Hair follicle dermal papilla cell (primary cell): ENCODE measurements at places on chromosomes 12 and 14. TPM values are rescaled to one million over a fixed set of nuclear protein-coding genes. Genes with fewer than 3 reads are reported as not detected.

Gene KRT83
- total RNA-seq, result not detected in 2 replicates

Gene MLF2
- 171 and 183 TPM in 2 replicates for total RNA-seq

Gene KLRG1
- total RNA-seq, result 0.61 and 1.1 TPM in 2 replicates

Gene TAS2R9
- not detected in 2 replicates for total RNA-seq

Gene PDZRN4
- not detected in 2 replicates for total RNA-seq

Gene PTPRB
- total RNA-seq, result 0.49 and 0.85 TPM in 2 replicates

Gene CD63
- total RNA-seq, result 1,008 and 1,281 TPM in 2 replicates

Gene CHMP4A
- 19.1 and 25.4 TPM in 2 replicates for total RNA-seq

Gene HOTAIR
- total RNA-seq, result 0.16 TPM in 1 of 2 replicates, not detected in the other

Gene ANG
- total RNA-seq, result 8.4 and 9.5 TPM in 2 replicates

Gene LRIG3
- total RNA-seq, result 120 and 139 TPM in 2 replicates

Gene TEX22
- 0.36 and 0.49 TPM in 2 replicates for total RNA-seq

Gene PLA2G1B
- not detected in 2 replicates for total RNA-seq

Gene EPYC
- not detected in 2 replicates for total RNA-seq

Gene GNB3
- 1.9 and 5.8 TPM in 2 replicates for total RNA-seq

Gene TAS2R14
- 2.9 and 7.0 TPM in 2 replicates for total RNA-seq

Gene NRXN3
- 0.32 and 0.49 TPM in 2 replicates for total RNA-seq

Gene C12orf54
- total RNA-seq, result not detected in 2 replicates

Gene RASSF3
- total RNA-seq, result 22.3 and 25.8 TPM in 2 replicates

Gene SLC38A2
- total RNA-seq, result 620 and 665 TPM in 2 replicates

Gene SDSL
- total RNA-seq, result 2.3 and 3.6 TPM in 2 replicates

Gene AQP5
- not detected in 2 replicates for total RNA-seq

Gene TMPRSS12
- not detected in 2 replicates for total RNA-seq

Gene GPHN
- 5.6 and 8.4 TPM in 2 replicates for total RNA-seq

Gene CMA1
- total RNA-seq, result not detected in 2 replicates

Gene NFKBIA
- total RNA-seq, result 103 and 180 TPM in 2 replicates

Gene PRR4
- 1.7 and 10.5 TPM in 2 replicates for total RNA-seq

Gene AHSA1
- 39.4 and 40.0 TPM in 2 replicates for total RNA-seq

Gene RFC5
- total RNA-seq, result 5.3 and 8.1 TPM in 2 replicates

Gene CCDC177
- total RNA-seq, result not detected in 2 replicates

Gene TRIM9
- total RNA-seq, result 0.97 and 1.8 TPM in 2 replicates

Gene LHX5
- not detected in 2 replicates for total RNA-seq

Gene MDGA2
- not detected in 2 replicates for total RNA-seq

Gene SIX6
- 0.16 TPM in 1 of 2 replicates, not detected in the other for total RNA-seq

Gene SPATA7
- total RNA-seq, result 15.1 and 16.9 TPM in 2 replicates
